Natural killer cell treated with Interleukin-12 subunit alpha and Interleukin-12 subunit beta and Interleukin-15 and Interleukin-18, amount 100 ng/mL, for 72 hours (primary cell): ENCODE measurements at places on chromosomes 12 and 14. TPM values are rescaled to one million over a fixed set of nuclear protein-coding genes. Genes with fewer than 3 reads are reported as not detected.

DNA sequence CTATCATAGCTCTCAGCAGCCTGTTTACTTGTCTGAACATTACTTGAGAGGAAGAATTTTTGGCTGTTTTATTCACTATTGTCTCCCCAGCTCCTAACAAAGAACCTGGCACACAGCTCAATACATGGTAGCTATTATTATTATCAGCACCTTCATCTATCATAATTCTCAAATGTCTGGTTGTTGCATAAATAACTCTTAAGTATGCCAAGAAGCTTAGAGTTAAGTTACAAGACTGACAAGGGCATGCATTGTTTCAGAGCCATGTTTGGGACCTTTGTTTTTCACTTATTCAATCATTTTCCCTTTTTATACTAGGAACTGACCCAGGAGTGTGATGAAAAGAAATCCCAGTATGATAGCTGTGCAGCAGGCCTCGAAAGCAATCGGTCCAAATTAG lies 77.5 kb upstream of the ATP2A2 start:
- no peak for DNase-seq

- DNase-seq: no peak
Observed at GRCh38 chr14:68504861-68505260, 288.0 kb downstream of the ZFP36L1 start.

Gene CIDEB
- 20.2 TPM for total RNA-seq

Gene STON2
- 0.55 TPM for total RNA-seq

Gene GDF3
- not detected for total RNA-seq

DNA sequence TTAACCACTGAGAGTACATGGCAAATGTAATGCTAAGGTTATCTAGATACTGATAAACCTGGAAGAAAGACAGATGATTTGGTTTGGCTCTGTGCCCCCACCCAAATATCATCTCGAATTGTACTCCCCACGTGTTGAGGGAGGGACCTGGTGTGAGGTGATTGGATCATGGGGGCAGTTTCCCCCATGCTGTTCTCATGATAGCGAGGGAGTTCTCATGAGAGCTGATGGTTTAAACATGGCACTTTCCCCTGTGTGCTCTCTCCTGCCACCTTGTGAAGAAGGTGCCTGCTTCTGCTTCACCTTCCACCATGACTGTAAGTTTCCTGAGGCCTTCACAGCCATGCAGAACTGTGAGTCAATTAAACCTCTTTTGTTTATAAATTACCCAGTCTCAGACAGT lies 14.2 kb downstream of the NOXRED1 start:
- DNase-seq: no peak

- no peak for DNase-seq
Observed at GRCh38 chr12:92419201-92419600, 273.6 kb upstream of the BTG1 start.

- DNase-seq: no peak
Observed at GRCh38 chr12:94560431-94561221, 89.7 kb downstream of the TMCC3 start.
